Activated CD4-positive, CD25-positive, alpha-beta regulatory T cell treated with anti-CD3 and anti-CD28 coated beads, Interleukin-2, amount 50 U/mL, for 24 hours (primary cell): ENCODE measurements at places on chromosomes 4 and X.

GRCh38 chrX:140521393-140521792, 16.5 kb upstream of the SOX3 start:
- no peak for ATAC-seq

GRCh38 chr4:155071962-155072361, 136.5 kb upstream of the NPY2R start:
- ATAC-seq: no peak

DNA sequence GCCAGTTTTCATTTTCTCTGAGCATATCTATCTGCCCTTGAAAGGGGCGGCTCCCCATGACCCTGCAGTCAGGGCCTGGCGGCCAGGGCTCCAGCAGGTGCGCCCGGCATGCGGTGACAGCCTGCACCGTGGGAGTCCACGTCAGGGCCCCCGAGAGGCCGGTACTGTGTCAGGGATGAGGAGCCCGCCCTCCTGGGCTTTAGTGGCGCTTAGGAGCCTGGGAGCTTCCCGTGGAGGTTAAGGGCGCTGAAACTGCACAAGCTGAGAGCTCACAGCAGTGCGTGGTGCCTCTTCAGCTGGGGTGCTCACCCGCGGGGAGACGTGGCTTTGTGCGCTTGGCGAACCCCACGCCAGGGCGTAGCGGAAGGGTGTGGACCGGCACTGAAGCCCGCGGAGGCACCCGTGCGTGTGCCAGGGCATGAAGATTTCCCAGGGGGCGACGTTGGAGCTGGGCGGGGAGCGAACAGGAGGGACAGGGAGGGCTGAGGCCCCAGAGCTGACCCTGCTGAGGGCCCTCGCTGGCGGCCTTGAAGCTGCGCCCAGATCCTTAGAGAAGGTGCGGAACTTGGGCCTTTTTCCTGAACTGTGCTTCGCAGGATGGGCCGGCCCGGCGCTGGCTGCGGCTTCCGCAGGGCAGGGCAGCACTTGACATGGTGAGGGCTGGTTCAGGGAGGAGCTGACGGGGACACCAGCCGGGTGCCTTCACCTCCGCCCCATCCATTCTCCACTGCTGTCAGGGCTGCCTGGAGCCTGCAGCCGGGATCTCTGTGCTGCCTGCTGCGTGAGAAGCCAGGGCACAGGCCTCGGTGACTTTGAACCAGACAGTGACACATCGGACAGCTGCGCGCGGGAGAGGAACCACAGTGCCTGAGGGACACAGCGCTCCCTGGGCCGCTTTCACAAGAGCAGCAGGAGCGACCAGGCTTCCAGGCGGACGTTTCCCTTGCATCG, 32.9 kb downstream of the HTT-AS start:
- ATAC-seq: peak; percentile 57

DNA sequence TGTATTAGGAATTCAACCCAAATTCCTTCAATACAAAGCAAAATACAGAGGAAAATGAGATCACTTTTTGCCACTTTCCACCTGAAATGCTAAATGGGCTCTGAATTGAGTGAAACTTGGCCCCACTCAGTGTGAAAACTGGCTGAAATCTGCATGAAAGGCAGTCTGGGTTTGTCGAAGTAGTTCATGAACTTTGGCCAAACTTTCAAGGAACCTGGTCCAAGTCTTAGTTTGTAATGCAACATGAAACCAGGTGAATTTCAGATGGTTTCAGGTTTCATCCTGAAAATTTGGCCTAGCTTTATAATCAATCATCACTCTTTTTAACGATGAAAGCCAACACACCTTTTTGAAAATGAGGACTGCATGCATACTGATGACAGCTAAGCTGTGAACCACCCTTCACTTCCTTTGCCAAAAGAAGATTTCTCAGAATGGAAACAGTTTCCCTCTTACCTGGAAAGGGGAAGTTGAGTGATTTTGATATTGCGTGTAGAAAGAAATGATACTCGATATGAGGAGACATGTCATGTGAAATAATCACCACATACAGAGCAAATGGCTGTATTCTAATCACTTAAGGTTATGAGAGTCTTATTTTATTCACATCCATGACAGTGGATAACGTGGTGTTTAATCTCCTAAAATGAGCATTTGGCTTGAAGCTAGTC, 209.9 kb upstream of the ETNPPL start:
- ATAC-seq: peak; percentile 94

GRCh38 chrX:2863646-2864045, 34.9 kb downstream of the GYG2 start:
- ATAC-seq: no peak

DNA sequence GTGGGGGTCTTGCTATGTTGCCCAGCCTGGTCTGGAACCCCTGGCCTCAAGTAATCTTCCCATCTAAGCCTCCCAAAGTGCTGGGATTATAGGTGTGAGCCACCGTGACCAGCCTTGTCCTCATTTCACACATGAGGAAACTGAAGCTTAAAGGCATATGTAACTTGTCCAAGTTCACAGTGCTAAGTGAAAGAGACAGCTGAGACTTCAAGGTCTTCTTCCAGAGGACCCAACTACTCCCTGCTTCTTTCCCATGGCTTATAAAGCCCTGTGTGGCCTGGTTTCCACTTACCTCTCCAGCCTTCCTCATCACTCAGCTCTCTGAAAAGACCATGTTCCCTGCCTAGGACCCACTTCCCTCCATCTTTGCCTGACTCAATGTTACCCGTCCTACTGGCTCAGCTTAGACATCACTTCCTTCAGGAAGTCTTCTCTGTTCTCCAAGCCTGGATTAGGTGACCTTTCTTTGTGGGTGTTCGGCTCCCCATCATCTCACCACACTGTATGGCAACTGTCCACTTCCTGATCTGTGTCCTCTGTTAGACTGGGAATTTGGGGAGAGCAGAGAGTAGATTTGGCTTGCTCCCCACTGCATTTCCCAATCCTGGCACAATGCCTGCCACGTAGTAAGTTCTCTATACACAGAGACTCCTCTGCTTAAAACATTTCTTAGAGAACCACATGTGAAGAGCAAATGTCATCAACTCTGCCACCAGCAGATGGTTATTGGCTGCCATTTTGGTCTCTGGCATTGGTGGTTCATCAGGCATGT, 30.4 kb upstream of the LAMP2 start:
- ATAC-seq: no peak

GRCh38 chr4:80134936-80135701, 62.1 kb upstream of the ANTXR2 start:
- ATAC-seq: no peak

- peak; percentile 69 for ATAC-seq
Measured at GRCh38 chr4:26410385-26411293, 79.6 kb downstream of the CCKAR start.

DNA sequence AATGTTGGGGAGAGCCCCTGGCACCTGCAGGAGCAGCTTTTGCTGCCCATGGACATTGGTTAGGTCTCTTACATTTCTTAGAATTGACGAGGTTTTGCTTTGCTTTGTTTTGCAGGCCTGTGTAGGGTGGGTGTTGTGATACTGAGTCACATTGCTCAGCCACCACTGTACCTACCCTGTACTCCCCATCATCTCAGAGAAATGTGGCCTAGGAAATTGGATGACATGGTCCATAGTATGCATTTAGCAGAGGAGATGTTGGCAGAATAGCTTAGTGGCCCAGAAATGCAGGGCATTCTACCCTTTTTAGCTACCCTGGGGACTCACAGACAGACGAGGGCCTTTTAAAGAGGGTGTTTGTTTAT, 43.7 kb downstream of the IL21 start:
- no peak for ATAC-seq

- no peak for ATAC-seq
Measured at GRCh38 chrX:38365954-38366353, 13.6 kb downstream of the OTC start.

- ATAC-seq: peak; percentile 21
Measured at GRCh38 chr4:118842055-118842454, 6.1 kb upstream of the SEC24D start.

- ATAC-seq: no peak
Measured at GRCh38 chr4:53100501-53101190, 238.5 kb downstream of the RASL11B start.

DNA sequence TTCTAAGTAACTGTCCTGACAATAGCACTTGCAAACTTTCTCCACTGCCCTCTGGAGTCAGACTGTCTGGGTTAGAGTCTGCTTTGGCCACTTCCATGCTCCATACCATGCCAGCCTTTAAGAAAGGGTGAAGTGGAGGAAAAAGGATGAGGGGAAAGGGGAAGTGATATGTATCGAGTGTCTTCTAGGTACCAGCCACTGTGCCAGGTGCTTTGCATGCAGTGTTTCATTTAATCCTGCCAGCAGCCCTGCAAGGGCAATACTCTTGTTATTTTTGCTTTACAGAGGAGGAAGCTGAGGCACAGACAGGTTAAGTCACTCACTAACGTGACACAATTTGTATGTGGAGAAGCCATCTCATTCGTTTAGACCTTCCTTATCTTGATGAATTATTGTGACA, 55.6 kb downstream of the RTL9 start:
- no peak for ATAC-seq

DNA sequence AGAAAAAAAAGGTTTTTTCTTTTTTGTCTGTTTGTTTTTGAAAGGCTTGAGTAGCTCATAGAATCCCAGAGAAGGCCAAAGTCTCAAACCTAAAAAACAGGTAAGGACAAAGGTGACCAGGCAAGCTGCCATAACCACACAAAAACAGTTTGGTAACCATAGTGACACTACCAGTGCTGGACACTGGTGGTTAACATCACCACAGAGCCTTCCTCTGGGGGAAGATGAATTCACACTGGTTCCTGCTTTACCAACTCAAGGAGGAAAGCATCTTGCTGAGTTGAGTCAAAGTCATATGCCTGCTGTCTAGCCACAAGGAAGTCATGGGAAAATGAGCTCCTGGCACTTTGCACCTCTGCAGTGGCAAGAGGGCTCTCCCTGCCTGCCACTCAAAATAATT, 32.5 kb downstream of the IDS start:
- no peak for ATAC-seq

GRCh38 chr4:40656201-40656863, 26.7 kb upstream of the RBM47 start:
- no peak for ATAC-seq

DNA sequence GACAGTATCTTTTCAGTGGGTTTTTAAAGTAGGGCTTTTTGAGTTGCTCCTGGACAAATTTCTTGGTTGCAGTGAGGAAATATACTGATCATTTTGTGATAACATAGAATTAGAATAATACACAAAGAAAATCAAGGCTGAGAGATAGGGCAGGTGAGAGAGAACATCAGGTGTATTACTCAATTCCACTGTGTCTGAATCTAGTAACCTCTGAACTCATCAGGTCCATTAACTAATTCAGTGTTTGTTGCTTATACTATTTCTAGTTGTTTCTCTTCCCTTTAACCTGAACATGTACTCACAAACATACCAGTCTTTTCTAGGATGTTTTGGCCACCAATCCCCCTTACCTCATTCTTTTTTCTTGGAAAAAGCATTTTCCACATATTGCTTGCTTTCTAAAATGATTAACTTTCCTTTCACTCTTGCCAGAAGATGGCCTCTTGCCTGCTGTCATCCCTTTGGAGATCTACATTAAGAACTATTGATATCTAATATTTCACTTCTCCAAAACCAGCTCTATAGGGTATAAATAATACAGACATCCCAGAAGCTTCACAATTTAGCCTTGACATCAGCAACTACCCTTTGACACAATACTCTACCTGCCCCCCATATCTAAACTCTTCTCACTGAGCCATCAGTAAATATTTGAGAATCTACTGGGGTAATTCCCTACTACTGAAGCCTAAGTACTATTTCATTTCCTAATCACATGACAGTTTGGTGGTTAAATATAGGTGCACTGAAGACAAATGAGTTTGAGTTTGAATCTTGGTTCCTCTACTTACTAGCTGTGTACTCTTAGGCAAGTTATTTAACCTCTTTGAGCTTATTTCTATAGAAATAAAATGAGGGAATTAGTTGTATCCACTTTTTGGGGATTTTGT, 470.8 kb upstream of the IGFBP7 start:
- no peak for ATAC-seq

DNA sequence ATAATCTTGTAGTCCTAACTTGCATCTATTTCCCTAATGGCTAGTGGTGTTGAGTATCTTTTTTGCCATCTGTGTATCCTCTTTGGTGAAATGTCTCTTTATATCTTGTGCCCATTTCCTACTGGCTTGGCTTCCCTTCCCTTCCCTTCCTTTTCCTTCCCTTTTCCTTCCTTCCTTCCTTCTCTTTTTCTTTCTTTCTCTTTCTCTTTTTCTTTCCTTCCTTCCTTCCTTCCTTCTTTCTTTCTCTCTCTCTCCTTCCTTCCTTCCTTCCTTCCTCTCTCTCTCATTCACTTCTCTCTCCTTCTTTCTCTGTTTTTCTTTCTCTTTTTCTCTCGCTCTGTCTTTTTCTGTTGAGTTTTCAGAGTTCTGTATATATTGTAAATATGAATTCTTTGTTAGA, 61.5 kb upstream of the SLC4A4 start:
- no peak for ATAC-seq

DNA sequence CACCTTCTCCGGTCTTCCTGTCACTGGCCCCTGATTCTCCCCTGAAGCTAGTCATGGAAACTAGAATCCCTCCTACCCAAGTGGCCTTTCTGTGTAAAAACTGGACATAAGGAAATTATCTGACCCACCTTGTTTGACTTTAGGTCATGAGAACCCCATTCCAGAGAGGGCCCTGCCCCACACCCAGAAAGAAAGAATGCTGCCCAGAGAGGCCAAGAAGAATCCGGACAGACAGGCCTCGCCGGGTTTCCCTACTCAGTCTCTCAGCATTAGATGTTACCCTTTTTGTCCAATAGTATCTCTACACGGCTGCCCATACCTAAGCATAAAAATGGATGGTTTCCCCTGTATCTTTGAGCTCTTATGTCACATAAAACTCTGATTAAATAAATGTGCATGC, 83.3 kb upstream of the HELT start:
- no peak for ATAC-seq

- ATAC-seq: no peak
Measured at GRCh38 chrX:121433289-121433688, 385.9 kb downstream of the GLUD2 start.

DNA sequence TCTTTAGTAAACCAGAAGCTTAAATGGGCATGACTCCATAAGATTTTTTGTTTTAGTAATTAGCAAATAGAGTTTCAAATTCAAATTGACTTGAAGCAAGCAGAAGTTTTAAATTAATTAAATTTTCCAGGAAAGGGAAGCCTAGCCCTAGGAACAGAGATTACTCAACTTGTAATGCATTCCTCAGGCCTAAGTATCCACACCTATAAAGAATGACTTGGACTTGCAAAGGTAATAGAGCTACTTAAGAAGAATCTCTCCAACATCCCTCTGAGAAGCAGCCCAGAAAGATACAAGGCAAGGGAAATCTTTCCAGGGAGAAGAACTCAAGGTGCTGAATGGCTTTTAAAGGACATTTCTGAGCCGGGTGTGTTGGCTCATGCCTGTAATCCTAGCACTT, 16.9 kb upstream of the TMPRSS11E start:
- no peak for ATAC-seq

DNA sequence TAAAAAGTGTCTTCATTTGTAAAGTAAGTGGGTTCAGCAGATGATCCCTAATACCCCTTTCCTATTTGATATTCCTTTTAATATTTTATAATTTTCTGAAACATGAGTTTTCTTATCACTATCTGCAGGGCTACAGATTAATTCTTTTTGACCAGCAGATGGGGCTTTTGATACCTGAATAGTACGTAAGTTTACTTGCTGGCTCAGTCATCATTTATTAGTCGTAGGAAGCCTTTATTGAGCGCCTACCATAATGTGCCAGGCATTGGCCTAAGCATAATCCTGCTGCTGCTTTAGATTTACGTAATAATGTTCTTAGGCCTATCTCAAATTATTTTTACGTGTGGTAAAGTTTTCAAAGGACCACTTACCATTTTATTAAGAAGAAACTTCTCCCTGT, 33.1 kb downstream of the OSTC start:
- no peak for ATAC-seq
